A549 (cell line): ENCODE measurements at places on chromosomes 2 and 18.
A peak's percentile ranks its signal among the peaks of the same experiment; 100 is the strongest.

DNA sequence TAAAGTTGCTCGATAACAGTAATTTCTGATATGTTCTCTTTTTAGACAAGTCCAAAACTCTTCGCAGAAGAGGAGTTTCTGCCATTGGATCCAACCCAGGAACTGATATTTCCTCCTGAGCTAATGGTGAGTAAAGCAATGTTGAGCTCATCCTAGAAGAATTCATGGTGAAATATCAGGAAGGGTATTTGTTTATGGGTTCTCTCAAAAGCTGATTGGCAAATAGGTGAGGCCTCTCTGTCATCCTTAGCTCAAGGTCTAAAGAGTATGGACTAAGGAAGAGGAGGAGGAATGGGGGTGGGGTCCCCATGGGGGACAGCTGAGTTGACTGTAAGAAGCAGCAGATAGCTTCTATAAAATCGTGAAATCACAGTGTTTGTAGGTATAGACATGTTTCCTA, 18.2 kb downstream of the AOX1 start:
- DNase-seq, result peak; percentile 72

DNA sequence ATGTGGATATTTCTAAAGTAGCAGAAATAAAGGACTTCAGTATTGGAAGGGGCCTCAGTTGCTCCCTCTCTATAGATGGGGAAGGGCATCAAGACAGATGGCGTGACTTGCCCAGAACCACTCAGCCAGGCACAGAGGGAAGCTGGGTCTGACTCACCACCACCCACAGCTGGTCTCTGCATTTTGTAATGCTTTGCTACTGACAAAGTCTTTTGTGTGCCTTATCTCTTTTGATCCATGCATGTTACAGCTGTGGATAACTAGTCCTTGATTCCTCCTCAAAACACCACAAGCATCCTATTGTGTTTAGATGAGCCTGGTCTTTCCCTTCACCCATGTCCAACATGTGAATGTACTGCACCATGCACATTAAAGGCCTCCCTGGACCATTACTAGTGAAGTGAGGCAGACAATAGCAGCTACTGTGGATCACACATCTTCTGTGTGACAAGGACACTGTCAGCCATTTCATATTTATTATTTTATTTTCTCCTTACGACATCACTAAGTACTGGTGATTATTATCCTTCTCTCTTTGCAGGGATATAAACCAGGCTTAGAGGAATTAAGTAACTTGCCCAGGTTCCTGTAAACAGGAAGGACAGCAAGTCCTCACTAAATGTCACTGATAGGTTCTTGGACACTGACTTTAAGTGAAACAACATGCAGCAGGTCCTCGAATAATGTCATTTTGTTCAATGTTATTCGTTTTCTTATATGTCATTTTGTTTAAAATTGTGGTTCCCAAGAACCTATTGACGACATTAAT, 29.6 kb upstream of the IL37 start:
- DNase-seq, result no peak

DNA sequence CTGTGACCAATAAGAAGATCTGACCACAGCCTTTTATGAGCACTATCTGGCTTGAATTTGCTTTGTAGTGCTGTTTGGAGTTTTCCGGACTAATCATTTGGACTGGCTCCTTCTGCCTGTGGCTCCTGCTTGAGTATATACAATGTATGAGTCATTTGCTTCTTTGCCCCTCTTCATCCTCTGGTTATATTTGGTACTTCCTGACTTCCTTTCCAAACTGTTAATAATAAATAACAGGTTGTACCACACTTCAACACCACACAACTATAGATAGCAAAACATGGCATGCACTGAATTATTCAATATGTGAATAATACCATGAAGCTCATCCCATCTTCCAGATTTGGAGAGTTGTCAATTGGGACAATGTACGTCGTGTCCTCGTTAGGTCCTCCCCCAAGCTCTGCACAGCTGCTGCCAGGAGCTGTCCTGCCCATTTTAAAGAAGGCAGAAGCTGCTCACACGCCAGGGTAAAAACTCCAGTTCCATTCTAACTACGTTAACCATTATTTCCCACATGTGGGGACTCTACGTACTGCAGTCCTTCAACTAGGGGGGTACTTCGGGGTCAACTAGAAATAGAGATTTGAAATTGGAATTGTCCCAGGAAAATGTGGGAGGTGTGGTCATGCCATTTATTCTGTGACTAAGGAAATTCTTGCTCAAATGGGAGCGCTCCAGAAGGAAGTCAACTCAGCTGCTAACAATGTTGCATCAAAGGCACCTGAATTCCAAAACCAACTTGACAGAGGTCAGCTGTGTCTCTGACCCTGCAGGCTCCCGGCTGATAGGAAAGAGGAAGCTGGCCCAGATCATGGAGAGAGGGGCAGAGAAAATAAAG, 38.1 kb downstream of the ST8SIA5 start:
- peak; percentile 8 for DNase-seq

DNA sequence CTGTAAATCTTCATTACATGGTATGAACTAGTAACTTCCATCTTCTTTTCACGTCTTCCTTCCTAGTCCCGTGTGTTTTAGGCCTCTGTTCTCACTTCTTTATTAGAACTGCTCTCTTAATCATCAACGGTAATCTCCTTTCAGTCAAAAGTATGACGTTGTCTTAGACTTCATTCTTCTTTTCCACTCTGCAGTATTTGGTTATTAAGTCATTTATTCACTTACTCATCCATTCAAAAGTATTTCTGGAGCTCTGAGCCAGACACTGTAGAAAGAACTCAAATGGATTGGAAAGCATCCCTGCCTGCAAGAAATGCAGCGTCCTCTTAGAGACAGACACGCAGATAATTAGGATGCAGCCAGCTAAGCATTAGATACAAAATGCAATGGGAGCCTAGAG, 494.6 kb upstream of the NRP2 start:
- DNase-seq, result no peak

- no peak for DNase-seq
Observed at GRCh38 chr2:163417596-163418337, 318.0 kb downstream of the FIGN start.

- DNase-seq, result no peak
Observed at GRCh38 chr2:30191819-30192271, 39.5 kb upstream of the LBH start.
